ENCODE measurements at places on chromosomes 16 and 17.

GRCh38 chr16:10297341-10298006 is 88.4 kb upstream of the ATF7IP2 start:
- DNase-seq: no peak

- no peak for DNase-seq
These were observed 824 bp upstream of the MPP2 start for GRCh38 chr17:43907998-43908721.

- DNase-seq: no peak
These were observed 120.5 kb downstream of the CLEC16A start for GRCh38 chr16:11064851-11065250.

DNA sequence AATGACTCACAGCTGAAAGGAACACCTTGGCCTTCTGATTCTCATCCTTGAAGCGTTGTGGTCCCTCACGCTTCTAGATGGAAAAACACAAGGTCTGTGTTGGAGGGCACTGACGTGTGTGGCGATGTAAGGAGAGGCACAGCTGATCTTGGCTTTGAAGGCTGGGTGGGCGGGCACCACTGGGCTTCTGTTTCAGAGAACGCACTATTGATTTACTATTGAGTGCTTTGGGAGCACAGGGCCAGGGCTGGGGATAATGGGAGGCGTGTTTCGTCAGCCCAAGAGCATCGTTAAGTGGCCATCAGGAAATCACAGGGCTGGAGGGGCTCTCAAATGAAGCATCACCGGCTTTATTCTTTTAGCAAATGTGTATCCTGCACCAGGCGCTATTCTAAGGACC is 70.7 kb downstream of the CMIP start:
- DNase-seq: no peak

DNA sequence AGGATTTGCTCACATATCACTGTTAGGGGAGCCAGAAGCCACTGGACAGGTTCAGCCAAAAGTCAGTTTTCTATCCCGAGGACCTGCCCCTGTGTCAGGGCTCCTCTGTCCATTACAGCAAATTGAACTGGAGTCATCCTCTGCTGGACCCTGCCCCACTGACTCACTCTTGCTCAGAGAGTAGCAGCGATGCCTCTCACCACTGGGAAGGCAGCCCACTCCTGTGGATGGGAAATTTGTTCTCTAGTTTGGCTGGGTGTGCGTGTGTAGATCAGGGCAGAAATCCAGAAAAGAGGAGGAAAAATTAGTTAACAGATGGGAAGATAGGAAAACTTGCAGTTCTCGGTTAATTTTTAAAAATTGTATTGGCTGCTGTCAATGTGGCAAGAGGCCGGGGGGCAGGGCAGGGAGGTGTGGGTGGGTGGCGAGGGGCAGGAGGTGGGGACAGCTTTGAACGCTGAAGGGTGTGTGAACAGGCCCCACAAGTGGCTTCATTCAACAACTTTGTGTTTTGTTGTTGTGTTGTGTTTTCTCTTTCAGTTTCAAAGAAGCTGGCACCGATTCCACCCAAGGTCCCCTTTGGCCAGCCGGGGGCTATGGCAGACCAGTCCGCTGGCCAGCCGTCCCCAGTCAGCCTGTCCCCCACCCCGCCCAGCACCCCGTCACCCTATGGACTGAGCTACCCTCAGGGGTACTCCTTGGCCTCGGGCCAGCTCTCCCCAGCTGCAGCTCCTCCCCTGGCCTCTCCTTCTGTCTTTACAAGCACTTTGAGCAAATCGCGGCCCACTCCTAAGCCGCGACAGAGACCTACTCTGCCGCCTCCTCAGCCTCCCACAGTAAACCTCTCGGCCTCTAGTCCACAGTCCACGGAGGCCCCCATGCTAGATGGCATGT is 33.6 kb downstream of the ELAC2 start:
- no peak for DNase-seq
